ENCODE measurements at places on chromosomes 11 and 22. TPM values are rescaled to one million over a fixed set of nuclear protein-coding genes. Genes with fewer than 3 reads are reported as not detected.

Gene CD82
- total RNA-seq: 36.3 TPM

Gene VSIG2
- total RNA-seq: not detected

Gene KCNJ5
- 0.12 TPM for total RNA-seq

Gene HIPK3
- total RNA-seq: 56.7 TPM

Gene CACNA1I
- total RNA-seq: under 0.01 TPM

Gene CHRDL2
- not detected for total RNA-seq

Gene OLFML1
- total RNA-seq: 0.15 TPM

Gene C11orf86
- not detected for total RNA-seq

Gene SLC22A25
- not detected for total RNA-seq

Gene SRPRA
- total RNA-seq: 48.0 TPM

Gene C1QTNF4
- 0.08 TPM for total RNA-seq

Gene OR4A16
- total RNA-seq: not detected

Gene CFAP300
- 5.5 TPM for total RNA-seq

Gene CDC45
- total RNA-seq: 9.5 TPM

Gene ROM1
- 6.7 TPM for total RNA-seq

Gene PTGDR2
- total RNA-seq: not detected

Gene SCUBE2
- 8.2 TPM for total RNA-seq

Gene IGSF22
- total RNA-seq: 0.23 TPM

Gene KRTAP5-1
- not detected for total RNA-seq

Gene H19
- 2.3 TPM for total RNA-seq

Gene JAM3
- 61.4 TPM for total RNA-seq

Gene CTSF
- 11.3 TPM for total RNA-seq

Gene RBMXL2
- 0.08 TPM for total RNA-seq

Gene SGSM1
- under 0.01 TPM for total RNA-seq

Gene ACAT1
- 83.1 TPM for total RNA-seq

Gene IGLL5
- not detected for total RNA-seq
